Central memory CD4-positive, alpha-beta T cell (primary cell): ENCODE measurements at places on chromosomes 5 and 9.

DNA sequence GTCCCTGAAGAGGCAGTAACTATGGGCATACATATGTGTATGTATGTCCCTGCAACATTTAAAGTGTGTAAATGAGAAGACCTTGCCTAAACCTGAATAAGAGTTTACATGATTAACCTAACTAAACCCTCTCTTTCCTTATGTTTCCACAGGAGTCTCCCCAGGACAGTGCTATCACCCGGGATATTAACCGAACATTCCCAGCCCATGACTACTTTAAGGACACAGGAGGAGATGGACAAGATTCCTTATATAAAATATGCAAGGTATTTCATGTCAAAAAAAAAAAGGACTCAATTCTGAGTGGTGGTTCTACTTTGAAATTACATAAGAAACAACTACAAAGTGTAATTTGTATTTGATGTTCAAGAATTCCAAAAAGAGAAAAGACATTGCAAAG is 31.7 kb downstream of the GPR21 start:
- no peak for DNase-seq

GRCh38 chr9:121910491-121911040 is 182.5 kb downstream of the TTLL11 start:
- no peak for DNase-seq

DNA sequence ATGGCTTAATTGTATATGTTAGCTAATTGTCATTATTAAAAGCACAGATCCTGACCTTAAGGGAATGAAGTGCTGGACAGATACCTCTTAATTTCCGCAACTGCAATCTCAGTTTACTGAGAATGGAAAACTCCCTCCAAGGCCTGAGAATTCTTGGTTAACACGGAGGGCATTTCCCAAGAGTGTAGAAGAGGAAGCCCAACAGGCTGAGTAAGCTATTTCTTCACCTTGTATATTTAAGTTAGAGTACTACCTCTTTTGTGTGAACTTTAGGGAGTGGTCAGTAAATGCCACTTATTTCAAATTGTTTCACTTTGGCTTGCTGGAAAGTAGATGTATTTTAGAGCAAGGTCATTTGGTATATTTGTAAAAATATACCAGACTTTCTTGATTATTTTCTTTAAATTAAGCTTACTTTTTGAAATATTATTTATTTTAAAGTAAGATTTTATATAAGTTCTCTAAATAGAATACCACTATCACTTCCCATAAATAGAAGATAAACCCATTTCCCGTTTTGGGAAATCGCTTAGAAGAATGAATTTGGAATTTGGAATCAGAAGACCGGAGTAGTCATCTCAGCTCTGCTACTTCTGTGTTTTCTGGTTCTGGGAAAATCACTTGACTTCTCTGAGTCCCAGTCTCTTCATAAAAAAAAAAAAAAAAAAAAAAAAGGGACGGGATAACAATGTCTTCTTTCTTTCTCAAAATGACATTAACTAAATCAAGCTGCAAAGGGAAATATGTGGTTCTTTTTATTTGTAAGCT is 26.0 kb upstream of the C9orf72 start:
- no peak for DNase-seq

GRCh38 chr9:4499917-4500316 is 9.6 kb downstream of the SLC1A1 start:
- no peak for DNase-seq

- DNase-seq: no peak
Measured at GRCh38 chr5:132313366-132313765, 19.2 kb downstream of the SLC22A4 start.

- DNase-seq: no peak
Measured at GRCh38 chr5:116872986-116873385, 298.4 kb upstream of the SEMA6A start.

DNA sequence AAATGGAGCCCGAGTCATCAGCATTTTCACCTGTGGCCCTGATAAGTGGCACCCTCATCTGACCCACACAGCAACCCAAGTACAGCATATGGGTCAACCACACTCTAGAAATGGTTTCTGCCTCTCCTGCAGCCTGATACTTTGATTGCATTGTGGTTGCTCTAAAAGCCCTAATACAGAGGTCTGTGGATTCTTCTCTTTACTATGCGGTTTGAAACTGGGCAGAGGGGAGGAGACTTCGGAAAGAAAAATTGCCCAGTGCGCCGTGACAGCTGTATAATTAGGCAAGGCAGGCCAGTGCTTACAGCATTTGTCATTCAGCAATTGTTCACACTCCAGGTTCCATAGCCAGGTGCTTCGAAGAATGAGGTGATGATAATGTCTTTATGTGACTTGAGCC is 361.0 kb downstream of the NFIB start:
- DNase-seq: no peak

DNA sequence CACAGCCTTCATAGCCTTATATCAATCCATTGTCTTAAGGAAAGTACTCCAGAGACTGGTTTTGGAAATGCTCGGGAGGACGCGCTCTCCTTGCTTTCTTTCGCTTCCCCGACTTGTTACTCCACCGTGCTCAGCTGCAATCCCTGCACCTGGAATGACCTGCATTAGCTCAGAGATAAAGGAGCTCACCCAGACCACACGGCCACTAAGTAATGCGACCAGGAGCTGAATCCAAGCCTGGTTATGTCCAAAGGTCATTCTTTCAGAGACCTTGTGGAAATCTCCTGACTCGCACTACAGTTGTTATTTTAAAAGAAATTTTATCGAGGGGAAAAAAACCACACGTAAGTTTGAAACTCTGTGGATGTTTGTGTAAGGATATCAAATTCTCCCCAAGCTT is 135.3 kb upstream of the DPYSL3 start:
- no peak for DNase-seq

GRCh38 chr5:112186401-112186990 is 232.6 kb downstream of the EPB41L4A start:
- no peak for DNase-seq

GRCh38 chr9:83775932-83776331 is 41.6 kb downstream of the GKAP1 start:
- no peak for DNase-seq

DNA sequence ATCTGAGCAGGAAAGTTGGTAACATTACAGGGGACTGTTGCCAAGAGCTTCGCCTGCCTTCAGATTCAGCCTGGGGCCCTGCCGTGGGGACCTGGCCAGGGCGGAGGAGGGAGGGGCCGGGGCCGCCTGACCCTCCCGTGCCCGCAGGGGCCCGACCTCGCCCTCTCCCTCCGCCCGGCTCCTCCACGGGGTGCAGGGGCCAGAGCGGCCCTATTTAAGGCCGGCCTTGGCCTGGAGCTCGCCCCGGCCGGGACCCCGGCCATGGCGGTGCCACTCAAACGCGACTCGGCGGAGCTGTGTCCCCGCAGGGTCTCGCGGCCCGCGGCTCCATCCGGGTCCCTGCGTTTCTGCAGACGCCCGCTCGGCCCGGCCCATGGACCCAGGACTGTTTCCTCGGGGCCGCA is 757 bp downstream of the TMEM250 start:
- no peak for DNase-seq

DNA sequence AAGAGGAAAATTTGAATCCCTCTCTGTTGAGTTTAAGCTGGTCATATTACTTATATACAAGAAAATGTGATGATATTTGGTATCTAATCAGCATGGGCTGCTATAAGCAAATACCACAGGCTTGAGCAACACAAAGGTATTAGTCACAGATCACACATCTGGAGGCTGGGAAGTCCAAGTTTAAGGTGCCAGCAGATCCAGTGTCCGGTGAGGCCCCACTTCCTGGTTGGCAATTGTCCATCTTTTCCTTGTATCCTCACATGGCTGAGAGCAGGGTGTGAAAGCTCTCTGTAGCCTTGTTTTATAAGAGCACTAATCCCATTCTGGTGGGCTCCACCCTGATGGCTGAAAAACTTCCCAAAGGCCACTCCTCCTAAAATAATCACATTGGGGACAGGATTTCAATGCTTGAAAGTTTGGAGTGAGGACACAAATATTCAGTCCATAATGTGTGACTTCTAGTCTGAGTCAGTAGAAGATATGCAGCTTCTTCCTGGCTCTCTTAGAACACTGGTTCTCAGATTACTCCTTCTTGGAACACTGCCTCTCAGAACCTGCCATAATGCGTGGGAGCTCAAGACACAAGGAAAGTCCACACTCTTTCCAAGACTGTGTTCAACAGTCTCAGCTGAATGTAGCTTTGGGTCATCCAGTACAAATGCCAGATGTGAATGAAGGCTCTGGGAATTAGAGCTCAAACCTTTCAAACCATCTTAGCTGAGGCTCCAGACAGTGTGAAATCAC is 124.1 kb downstream of the PRDM9 start:
- DNase-seq: no peak

GRCh38 chr5:73103870-73104299 is 16.5 kb upstream of the TMEM171 start:
- DNase-seq: no peak
